ENCODE measurements at places on chromosomes 13 and 19.

- no peak for DNase-seq
These were observed 88.4 kb downstream of the FOXO1 start for GRCh38 chr13:40578055-40578454.

GRCh38 chr13:30038884-30039283 lies 188.5 kb upstream of the UBL3 start:
- DNase-seq, result no peak

DNA sequence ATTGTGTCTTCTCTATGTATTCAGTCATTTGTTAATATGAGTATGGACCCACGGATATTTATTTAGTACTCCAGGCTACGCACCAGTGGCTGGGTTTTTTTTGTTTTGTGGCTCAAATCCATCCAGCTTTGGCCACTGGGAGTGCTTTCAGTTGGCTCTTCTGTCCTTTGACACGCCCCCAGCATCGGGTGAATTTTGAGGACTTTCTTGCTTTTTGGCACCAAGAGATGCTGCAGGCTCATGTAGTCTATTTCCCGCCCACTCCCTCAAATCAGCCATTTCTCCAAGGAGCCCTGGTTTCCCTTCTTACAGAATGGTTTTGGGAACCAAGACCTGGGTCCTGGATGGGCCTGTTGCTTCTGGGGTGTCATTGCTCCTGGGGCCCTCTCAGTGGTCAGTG lies 55.8 kb downstream of the SMARCA4 start:
- no peak for DNase-seq

- DNase-seq, result no peak
These were observed 20.3 kb downstream of the ZC3H4 start for GRCh38 chr19:47093254-47093653.

- DNase-seq, result no peak
These were observed 1.2 kb upstream of the CXCL17 start for GRCh38 chr19:42443944-42444398.

DNA sequence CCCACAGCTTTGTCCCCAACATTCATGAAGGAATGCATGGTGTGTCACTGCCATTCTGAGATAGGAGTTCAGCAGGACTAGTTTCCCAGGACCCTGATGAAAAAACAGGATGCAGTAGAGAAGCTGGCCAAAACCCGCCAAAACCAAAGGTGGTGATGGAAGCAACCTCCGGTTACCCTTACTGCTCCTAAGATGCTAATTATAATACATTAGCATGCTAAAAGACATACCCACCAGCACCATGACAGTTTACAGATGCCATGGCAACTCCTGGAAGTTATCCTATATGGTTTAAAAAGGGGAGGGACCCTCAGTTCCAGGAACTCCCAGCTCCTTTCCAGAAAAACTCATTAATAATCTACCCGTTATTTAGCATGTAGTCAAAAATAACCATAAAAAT lies 59.9 kb upstream of the KCTD15 start:
- DNase-seq, result no peak

DNA sequence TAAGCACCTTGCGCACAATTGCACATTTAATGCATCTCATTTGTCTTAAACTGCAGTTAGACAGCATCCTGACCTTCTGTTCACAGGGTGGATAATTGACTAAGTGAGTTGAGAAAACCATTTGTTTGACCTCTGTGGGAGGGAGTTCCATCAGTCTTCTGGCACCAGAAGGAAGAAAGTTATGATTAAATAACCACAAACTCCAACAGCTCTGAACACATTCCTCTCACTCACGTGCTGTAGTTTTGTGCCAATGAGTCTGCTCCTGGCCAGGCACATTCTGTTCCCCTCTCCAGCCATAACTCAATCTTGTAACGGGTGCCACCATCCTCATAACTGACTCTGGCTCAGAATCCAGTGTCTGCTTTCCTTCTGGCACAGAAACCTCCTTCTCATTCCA lies 817.2 kb downstream of the SLITRK1 start:
- no peak for DNase-seq

DNA sequence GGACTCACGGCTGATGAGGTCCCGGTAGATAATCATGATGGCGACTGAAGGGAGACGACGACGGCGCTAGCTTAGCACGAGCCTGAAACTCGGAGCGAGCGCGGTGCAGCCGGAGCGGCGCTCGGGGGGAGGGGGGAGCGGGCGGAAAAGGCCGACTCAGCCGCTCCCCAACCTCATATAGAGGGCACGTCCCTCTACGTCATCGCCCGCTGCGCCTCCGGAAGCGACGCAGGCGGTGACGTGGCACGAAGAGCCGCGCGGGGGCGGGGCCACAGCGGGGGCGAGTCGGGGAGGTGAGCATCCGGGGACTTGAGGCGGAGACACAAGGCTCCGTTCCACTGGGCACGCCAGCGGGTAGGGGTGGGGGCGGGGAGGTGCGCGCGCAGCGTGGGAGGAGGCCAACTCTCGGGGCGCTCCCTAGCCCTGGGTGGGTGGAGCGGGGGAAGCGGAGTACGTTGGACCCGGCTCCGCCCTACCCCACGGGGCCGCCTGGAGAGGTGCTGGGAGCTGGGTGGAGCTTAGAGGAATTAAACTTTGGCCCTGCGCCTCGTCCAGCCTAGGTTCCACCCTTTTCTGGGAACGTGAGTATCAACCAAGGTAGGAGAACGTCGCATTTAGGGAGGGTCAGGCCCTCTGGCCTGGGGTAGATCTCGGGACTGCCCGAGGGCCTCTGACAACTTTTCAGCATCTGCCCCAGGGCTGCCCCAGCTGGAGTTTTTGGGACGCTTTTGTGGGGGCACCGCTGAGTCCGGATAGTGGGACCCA lies at the start of gene TPT1:
TSS of gene TPT1 (minus strand) at position 150 of the 765 bp plus-strand sequence. CDS start at position 36, 114 bp downstream.
- peak; percentile 99 for DNase-seq

GRCh38 chr13:40502236-40502635 lies 164.2 kb downstream of the FOXO1 start:
- DNase-seq, result no peak

- no peak for DNase-seq
These were observed 59.0 kb upstream of the ZNF726 start for GRCh38 chr19:23855676-23856075.

DNA sequence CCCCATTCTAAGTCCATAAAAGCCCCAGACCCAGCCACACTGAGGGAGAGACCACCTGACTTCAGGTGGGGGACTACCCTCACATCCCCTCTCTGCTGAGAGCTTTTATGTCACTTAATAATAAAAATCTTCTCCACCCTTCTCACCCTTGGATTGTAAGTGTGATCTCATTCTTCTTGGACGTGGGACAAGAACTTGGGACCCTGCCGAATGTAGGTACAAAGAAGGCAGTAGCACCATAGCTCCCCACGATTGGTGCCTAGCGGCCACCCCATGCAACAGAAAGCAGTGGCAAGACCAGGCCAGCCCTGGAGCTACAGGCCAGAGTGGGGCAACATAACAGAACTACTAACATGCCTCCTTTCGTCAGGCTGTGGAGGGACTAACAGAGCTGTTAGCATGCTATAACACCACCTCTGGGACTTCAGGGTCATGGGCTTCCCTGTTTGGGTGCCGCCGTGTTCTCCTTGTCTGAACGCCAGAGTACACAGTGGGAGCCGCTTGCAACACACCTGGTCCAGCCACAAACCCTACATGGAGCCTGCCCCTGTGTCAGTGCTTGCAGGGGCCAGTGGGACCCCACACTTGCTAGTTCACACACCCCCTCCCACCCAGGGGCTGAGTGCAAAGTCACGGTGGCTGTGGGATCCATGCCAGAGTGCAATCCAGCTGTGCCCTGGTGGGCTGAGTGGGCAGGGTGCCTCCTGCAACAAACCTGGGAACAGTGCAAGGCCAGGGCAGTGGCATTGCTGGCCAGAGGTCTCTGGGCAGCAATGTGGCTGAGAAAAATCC lies 5.2 kb upstream of the FBXO17 start:
- DNase-seq, result no peak

GRCh38 chr13:25377244-25377962 lies 5.6 kb downstream of the ATP8A2 start:
- no peak for DNase-seq

DNA sequence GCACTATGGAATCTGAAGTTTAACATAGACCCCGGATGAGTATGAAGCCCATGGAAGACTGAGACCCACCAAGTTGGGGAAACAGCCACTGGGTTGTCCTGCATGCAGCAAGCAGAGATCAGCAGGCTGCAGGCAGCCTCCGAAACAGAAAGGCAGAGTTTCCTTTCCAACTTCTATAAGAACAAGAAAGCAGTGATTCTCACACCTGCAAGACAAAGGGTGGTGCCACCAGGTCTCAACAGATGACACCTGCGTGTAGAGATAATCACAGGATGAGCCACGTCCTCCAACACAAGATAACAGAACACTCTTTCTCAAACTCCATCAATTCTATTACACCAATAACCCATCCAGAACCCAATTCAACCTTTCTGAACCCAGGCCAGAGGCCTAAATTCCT lies 457.9 kb downstream of the FOXO1 start:
- no peak for DNase-seq

GRCh38 chr19:10929402-10929794 lies 787 bp downstream of the TIMM29 start:
- DNase-seq, result no peak

- DNase-seq, result no peak
These were observed 390.9 kb upstream of the SGCG start for GRCh38 chr13:22789916-22790315.

All from OCI-M1 (cell line).